ENCODE measurements at places on chromosomes 1 and 21. TPM values are rescaled to one million over a fixed set of nuclear protein-coding genes. Genes with fewer than 3 reads are reported as not detected.

The ASAP3 gene
- total RNA-seq, result 18.4 TPM

The OTUD3 gene
- 0.58 TPM for total RNA-seq

The THEM4 gene
- total RNA-seq, result 9.3 TPM

The FH gene
- 163 TPM for total RNA-seq

The CYP4B1 gene
- total RNA-seq, result not detected

The RIPPLY3 gene
- total RNA-seq, result not detected

The VHLL gene
- not detected for total RNA-seq

The FBXO2 gene
- total RNA-seq, result 2.3 TPM

The CD1B gene
- not detected for total RNA-seq

The KRTAP12-2 gene
- total RNA-seq, result not detected

The NBPF11 gene
- 3.9 TPM for total RNA-seq
